ENCODE measurements at places on chromosomes 7 and 10.

- DNase-seq: no peak
Observed at GRCh38 chr7:4531236-4531635, 150.9 kb upstream of the FOXK1 start.

DNA sequence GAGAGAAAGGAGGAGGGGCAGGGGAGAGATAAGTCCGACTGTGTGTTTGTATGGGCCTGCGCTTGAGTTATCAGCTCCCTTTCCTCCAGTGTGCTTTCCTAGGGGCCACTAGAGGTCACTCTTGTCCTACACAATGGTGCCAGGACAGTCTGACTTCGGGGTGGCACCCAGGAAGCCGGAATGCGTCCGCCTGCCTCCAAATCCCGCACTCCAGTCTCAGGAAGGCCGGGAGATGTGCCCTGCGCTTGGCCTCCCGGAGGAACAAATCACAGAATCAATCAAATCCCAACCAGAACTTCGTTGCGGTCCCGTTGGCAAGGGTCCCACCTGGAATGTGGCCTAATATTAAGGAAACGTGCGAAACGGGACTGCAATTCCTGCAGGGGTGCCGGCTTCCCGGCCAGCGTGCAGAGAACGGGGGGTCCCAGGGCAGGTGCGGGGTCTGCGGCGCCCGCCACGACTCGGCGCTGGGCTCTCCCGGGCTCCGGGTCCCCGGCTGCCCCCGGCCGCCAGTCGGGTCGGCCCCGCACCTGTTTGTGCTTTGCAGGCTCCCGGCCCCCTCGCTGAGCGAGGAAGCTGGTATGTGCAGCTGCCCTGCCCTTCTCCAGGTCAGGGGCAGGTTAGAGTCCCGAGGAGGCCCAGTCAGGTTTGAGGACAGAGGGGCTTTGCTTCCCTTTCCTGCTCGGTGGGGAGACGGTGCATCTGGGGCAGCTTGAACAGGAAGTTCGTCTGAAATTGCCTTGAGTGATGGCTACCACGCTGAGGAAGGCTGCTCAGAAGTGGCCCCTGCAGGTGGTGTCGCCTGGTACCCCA, 21.0 kb upstream of the HPS1 start:
- DNase-seq: peak; percentile 70

GRCh38 chr7:137597856-137598255, 248.9 kb downstream of the DGKI start:
- no peak for DNase-seq

- DNase-seq: no peak
Observed at GRCh38 chr7:86844608-86845007, 200.9 kb downstream of the GRM3 start.

DNA sequence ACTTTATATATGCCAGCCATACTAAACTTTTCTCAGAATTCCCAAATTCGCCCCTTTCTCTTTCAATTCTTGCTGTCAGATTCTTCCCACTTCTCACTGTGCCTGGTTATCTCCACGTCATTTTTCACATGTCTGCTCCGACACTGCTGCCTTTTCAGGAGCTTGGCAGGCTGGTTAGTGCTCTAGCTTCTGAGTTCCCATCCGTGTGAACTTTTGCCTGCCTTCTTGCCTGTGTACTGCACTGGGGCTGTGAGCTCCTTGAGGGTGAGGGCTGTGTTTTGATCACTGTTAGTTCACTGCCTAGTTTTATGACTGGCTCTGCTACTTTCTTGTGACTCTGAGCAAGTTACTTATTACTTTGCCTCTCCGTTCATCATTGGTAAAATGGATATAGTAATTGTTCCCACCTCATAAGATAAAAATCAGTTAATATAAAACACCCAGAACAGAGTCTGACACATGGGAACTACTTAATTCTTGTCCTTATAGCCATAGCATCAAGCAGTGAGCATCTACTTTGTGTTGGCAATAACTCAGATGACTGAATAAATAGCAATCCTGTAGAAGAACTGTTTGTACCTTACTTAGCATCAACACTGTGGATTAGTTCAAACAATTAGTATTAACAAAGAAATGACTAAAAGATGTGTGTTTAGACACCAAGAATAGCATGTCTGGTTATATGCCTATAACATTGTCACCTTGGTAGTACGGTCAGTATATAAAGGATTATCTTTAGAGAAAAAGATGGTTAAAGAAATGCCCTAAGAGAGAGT, 5.5 kb downstream of the GSTO1 start:
- DNase-seq: peak; percentile 22

GRCh38 chr10:88975377-88975720, 15.2 kb upstream of the FAS start:
- DNase-seq: no peak

DNA sequence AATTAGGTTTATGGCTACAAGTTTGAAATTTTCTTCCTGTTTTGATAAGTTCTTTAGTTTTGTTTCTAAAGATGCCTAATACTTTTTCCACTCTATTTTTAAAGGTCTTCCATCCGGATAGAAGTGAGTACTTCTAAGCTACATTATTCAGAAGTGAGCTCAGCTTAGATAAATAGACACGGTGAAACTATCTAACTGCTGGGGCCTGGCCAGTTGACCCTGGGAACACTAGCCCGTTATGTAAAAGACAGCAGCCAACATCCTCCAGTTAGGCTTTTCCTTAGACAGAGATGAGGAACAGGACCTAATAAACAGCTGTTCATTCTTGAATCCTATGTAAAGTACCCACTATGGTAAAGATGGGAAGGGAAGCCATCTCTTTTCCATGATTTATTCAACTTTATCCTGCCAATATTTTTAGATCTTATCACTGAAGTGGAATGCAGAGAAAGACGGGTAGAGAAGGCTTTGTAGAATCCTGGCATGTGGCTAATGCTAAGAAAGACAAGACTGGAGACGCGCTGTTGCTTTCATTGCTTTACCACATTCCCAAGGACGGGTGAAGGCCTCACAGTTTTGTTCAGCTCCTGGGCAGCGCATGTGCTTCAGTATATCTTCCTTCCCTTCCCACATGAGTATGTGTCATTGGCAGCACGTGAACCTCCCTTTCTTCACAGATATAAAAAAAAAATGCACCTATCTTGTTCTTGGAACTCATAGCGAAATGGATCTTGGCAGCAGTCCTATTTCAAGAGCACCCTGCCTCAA, 340.0 kb upstream of the MEOX2 start:
- DNase-seq: no peak

- DNase-seq: no peak
Observed at GRCh38 chr7:106552645-106553445, 108.1 kb downstream of the CCDC71L start.

GRCh38 chr10:49139846-49140195, 6.0 kb upstream of the FAM170B start:
- DNase-seq: peak; percentile 19

- no peak for DNase-seq
Observed at GRCh38 chr10:57338823-57339558, 928.7 kb downstream of the IPMK start.

DNA sequence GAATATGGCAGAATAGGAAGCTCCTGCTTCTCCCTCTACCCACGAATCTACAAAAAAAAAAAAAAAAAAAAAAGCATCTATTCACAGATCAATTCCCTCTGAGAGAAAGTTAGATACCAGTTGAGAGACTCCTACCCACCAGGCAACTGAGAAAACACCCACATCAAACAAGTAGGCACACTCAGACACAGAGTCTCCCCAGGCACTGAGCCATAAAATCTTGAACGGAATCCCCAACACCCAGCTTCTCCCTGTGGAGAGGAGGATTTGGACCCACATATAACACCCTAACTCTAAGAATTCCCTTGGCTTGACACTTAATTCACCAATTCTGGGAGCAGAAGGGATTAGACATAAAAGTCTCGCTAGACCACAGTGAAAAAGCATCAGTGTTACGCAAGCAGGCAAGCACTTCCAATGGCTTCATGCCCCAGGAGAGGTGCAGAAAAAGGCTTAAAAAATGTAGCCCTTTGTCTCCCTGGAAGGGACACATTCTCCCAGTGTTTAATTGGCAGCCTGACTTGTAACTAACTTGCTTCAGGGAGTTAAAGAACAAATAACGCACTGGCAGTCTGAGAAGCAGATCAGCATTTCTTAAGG, 192.2 kb downstream of the ELAPOR2 start:
- DNase-seq: no peak

GRCh38 chr10:61877887-61878739, 23.4 kb upstream of the ARID5B start:
- no peak for DNase-seq

DNA sequence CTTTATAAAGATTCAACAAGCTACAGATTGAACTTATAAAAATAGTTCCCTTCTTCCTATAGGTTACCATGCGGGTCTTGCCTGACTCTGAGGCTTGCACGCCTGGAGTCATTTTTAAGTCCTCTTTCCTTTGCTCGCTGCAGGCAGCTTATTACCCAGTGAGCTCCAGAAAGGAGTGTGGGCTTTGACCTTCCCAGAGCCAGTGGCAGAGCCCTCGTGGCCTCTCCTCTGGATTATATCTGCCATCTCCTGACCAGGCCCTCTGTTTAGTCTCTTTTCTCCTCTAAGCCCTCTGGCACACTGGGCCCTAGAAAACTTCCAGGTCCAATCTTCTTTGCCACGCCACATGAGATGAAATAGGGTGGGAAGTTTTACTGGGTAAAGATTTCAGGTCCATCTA, 39.9 kb upstream of the EZH2 start:
- DNase-seq: no peak

DNA sequence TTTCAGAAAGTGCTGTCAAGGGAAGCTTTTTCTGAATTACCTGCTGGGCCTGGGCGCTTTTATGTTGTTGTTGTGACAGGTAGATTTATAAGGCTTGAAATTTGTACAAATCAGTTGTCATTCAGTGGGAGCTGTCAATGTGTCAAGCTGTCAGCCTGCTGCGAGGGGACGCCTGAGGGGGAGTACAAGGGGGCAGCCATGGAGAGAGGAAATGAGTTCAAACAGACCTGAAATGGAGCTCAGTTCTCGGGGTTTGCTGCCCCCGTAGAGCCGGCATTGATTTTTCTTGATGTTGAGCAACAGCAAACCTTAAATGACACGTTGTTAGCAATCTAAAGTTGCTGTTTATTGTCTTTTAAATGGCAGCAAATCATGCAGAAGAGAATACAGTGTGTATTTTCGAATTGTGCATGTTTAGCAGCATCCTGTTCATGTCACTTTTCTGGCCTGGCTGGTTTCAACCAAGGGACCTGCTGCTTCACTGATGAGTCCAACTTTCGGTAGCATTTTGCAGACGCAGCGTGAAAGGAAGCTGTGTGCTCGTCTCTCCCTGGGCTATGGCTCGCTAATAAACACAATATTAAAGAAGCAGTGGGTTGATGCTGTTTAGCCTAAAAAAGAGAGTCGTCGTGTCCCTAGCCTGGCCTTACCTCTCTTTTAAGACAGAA, 166.5 kb downstream of the LRMDA start:
- DNase-seq: no peak
